ENCODE measurements at places on chromosomes 1 and 21.

GRCh38 chr1:77219166-77219887 is at the start of gene PIGK:
Gene PIGK, minus strand, starts transcription at chr1:77219430. Its CDS starts 28 bp downstream, at chr1:77219402.
- peak within 1 kb of the TSS; percentile 93 for H3K4me3 ChIP-seq
- peaks cover 33% of the 10 kb centered on the region for H3K4me1 ChIP-seq
- peak; percentile 93 for DNase-seq

- H3K4me1 ChIP-seq = no peaks in the 10 kb centered on the region
- H3K4me3 ChIP-seq = no peak overlapping the region
- H3K27me3 ChIP-seq = no peaks in the 10 kb centered on the region
Measured at GRCh38 chr1:245683676-245684075, 528.9 kb downstream of the KIF26B start.

DNA sequence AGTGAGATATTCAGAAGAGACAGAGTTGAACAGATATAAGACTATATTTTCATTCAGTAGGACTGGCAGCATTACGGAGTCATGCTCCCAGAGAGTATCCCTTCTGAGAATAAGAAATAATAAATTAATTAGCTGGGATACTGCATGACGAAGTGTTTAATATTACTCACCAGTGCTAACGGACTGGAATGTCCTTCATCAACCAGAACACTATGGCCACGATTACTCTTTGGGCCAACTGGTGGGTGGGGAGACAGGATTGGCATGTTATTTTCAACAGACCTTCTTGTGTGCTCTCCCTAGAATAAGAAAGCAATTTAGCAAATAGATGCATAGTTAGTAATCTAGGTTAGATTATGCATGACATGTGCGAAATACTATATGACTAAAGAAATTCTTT is 32.4 kb downstream of the ERICH3 start:
- H3K27me3 ChIP-seq = peaks cover 13% of the 10 kb centered on the region
- no peaks in the 10 kb centered on the region for H3K36me3 ChIP-seq
- H3K27ac ChIP-seq = no peak overlapping the region
- no peak for DNase-seq
- H3K4me3 ChIP-seq = no peak overlapping the region

- H3K36me3 ChIP-seq = no peaks in the 10 kb centered on the region
- no peaks in the 10 kb centered on the region for H3K27me3 ChIP-seq
- H3K4me1 ChIP-seq = peaks cover 23% of the 10 kb centered on the region
- H3K27ac ChIP-seq = peak overlapping the region; percentile 57
- DNase-seq = peak; percentile 49
Measured at GRCh38 chr1:110235834-110236682, 25.9 kb downstream of the KCNC4 start.

DNA sequence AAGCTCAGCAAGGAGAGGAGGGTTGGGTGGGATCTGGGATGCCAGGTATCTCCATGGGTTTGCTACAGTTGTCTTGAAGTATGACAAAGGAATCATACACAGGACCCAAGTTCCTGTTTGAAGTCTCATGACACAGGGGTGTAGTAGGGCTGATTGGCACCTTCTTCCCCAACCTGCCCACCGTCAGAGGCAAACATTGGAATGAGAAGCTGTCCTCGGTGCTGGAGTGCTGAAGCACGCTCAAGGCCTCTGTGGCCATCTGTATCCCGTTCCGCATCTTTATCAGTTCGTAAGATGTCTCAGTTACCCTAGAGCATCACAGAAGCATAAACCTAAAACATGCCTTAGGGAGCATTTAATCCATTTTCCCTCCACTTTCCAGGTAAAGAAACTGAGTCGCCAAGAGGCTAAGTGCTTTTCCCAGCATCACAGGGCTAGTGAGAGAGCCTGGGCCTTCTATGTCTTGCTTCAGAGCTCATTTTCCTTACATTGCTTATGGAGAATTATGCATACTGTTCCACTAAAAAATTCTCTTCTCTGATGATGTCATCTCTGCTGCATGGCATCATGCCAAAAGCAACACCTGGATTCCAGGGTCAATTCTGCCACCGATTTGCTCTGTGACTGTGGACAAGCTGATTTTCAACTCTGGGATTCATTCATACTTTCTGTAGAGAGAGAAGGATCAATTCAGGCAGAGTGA is 34.2 kb downstream of the VWA5B1 start:
- no peak overlapping the region for H3K27ac ChIP-seq
- H3K4me1 ChIP-seq = peaks cover 21% of the 10 kb centered on the region
- no peak overlapping the region for H3K4me3 ChIP-seq
- DNase-seq = no peak
- peaks cover 45% of the 10 kb centered on the region for H3K27me3 ChIP-seq

- H3K27ac ChIP-seq = no peak overlapping the region
- no peak for DNase-seq
- H3K27me3 ChIP-seq = no peaks in the 10 kb centered on the region
- H3K36me3 ChIP-seq = peaks cover 10% of the 10 kb centered on the region
- peaks cover 56% of the 10 kb centered on the region for H3K4me1 ChIP-seq
Measured at GRCh38 chr21:34941162-34941561, 107.9 kb downstream of the RUNX1 start.

DNA sequence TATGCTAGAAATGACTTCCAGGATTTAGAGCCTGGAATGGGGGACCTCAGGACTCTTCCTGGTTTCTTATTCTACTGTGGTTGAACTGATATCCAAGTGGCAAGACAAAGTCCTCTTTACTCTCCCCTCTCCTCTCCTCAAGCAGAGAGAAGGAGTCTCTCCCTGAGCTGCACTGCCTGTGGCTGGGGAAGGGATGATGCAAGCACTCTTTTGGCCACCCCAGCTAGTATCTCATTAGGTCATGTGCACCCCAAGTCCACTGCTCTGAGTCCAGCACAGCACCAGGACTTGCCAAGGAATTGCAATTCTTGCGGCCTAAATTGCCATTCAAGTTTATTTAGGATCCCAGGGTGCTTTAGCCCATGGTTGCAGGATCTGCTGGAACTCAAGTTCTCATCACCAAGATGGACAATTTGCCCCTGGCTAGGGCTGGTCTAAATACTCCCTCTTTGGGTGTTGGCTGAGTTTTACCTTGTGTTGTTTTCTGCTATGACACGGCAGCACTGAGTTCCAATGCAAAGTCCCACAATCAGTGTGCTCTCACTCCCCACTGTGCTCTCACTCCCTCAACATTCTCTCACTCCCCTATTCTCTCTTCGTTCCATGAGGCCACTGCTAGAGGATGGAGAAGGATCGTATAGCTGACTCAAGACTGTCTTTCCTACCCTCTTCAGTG is 172.2 kb downstream of the TM2D1 start:
- H3K27me3 ChIP-seq = peaks cover 22% of the 10 kb centered on the region
- H3K36me3 ChIP-seq = no peaks in the 10 kb centered on the region
- H3K27ac ChIP-seq = no peak overlapping the region
- no peak overlapping the region for H3K4me3 ChIP-seq

DNA sequence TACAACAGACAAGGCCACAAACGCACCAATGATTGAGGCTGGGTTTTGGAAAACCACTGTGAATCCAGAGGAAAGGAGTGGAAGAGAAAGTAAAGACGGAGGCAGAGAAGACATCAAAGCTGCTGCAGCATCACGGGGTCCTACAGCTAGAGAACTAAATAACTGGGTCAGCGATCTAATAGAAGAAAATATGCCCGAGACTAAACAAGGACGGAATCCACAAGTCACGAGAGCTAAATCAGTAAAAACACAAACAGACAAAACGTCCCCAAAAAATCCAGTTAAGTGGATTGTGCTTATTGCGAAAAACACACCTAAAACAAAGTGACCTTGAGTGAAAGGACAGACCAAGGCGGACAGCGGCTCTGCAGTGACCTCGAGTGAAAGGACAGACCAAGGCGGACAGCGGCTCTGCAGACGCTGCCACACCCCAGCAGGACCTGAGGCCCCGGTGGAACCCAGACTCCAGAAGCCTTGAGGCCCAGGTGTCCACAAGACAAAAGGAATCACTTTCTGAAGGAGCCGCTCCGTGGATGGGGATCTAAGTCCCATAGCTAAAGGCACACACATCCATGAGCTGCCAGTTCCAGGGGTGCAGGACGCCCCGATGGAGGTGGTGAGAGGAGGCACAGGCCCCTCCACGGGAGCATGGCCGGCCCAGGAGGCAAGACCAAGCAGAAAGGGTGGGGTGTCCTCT is 6.0 kb downstream of the FTCD start:
- no peak overlapping the region for H3K27ac ChIP-seq
- no peaks in the 10 kb centered on the region for H3K27me3 ChIP-seq
- H3K4me1 ChIP-seq = peaks cover 3% of the 10 kb centered on the region
- no peaks in the 10 kb centered on the region for H3K36me3 ChIP-seq

GRCh38 chr1:234605983-234606783 is 3.8 kb downstream of the IRF2BP2 start:
- peaks cover 49% of the 10 kb centered on the region for H3K4me1 ChIP-seq
- H3K4me3 ChIP-seq = peak overlapping the region; percentile 83
- no peaks in the 10 kb centered on the region for H3K27me3 ChIP-seq
- peak; percentile 59 for DNase-seq
- H3K27ac ChIP-seq = peak overlapping the region; percentile 98
- peaks cover 51% of the 10 kb centered on the region for H3K36me3 ChIP-seq
